ENCODE measurements at places on chromosomes 11 and 22.
A peak's percentile ranks its signal among the peaks of the same experiment; 100 is the strongest.

- no peak for DNase-seq
These were observed 87.7 kb upstream of the OPCML start for GRCh38 chr11:133619973-133620372.

GRCh38 chr11:61375761-61376108, 13.6 kb downstream of the TMEM138 start:
- no peak for DNase-seq

- peak; percentile 8 for DNase-seq
These were observed 212.4 kb upstream of the SESN3 start for GRCh38 chr11:95443386-95443785.

GRCh38 chr11:97072420-97072819, 682.6 kb downstream of the JRKL start:
- no peak for DNase-seq

DNA sequence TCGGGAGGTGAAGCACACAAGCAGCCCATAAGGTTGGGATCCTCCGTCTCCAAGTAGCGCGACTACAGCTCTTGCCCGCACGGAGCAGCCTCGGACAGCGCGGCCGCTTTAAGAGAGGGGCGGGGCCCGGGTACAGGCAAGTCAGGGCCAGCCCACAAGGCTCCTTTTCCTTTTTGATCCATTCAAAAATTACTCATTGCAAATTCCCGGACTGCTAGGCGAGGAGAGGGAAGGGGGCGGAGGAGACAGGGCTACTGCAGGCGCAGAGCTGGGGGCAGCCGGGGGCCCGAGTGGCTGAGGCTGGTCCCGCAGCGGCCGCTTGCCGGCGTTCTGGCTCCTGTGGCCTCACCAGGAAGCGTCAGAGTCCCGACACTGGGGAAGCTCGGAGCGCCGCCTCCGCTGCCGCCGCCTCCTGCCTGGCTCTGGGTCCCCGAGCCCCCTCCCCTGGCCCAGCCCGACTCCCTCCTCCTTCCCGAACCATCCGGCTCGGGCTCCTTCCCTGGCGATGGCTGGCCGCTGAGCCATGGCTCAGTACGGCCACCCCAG, at the start of gene UBASH3B:
TSS of gene UBASH3B (plus strand) at position 196 of the 546 bp plus-strand sequence. CDS start at position 524, 328 bp downstream.
- peak; percentile 56 for DNase-seq

GRCh38 chr22:19527321-19527721, 3.1 kb upstream of the CLDN5 start:
- no peak for DNase-seq

GRCh38 chr11:3092603-3093141, 35.4 kb upstream of the CARS1 start:
- DNase-seq, result no peak

DNA sequence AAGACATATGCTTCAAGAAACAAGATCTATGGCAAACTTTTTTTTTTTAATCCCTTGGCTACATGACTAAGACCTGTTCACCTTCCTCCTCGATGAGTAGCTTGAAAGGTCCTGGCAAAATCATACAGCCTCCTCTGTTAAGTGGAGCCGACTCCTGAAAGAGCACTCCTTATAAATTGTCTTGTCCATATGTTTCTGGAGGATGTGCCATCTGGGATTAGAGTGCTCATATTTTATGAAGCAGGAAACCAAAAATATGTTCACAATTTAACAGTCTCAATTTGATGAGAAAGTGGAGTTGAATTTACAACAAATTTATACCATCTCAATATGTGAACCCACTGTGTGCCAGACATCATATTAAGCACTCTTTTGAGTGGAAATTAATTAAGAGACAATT, 912.1 kb upstream of the FAT3 start:
- no peak for DNase-seq

GRCh38 chr11:18581825-18582224, 6.7 kb downstream of the UEVLD start:
- no peak for DNase-seq

GRCh38 chr11:975827-976226, 50.2 kb downstream of the AP2A2 start:
- DNase-seq, result no peak

GRCh38 chr22:42720263-42721044, at the start of gene A4GALT:
Gene A4GALT, minus strand, starts transcription at chr22:42720870. Its CDS starts 26,919 bp downstream, at chr22:42693951.
- DNase-seq, result no peak

DNA sequence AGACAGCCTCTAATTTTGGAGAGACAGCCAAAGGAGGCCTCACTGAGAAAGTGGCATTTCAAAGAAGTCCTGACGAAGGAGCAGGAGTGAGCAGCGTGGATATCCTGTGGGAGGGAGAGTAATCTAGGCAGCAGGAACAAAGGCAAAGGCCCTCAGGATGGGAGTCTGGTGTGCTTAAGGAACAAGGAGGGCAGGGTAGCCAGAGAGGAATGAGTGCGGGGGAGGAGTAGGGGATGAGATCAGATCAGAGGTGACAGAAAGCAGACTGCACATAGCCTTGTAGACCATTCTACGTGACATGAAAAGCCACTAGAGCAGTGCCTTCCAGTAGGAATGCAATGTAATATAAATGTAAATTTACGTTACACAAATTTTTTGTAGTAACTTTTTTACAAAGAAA, 5.6 kb downstream of the SLC36A4 start:
- no peak for DNase-seq

- DNase-seq, result no peak
These were observed 8.6 kb upstream of the TMPRSS6 start for GRCh38 chr22:37118083-37118482.

DNA sequence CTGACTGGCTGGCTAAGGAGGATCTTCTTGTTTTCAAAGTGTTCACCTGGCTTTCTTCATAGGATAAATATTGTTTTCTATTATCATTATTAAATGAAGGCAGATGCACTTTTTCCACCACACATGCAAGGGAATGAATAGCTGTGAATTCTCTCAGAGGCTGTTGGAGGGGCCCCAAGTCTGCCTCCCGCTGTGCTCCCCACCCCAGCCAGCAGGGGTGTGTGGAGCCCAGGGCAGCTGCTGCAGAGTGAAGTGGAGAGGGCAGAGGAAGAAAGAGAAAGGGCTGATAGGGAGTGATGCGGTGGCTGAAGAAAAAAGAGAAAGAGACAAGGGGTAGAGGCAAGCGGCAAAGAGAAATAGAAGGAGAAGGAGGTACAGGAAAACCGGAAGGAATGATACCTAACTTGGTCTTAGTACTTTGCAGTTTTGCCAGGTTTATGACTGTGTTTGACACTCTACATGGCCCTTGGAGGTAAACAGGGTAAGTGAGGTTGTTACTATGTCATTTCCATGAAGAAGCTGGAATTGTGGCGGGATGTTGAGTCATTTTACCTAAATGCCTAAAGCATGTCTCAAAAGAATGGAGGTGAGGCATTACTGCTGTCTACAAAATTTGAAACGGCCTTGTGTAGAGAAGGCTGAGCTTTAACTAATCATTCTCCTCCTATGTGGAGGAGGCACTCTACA, 145.7 kb upstream of the B3GAT1 start:
- no peak for DNase-seq

Data from stimulated activated CD4-positive, alpha-beta T cell treated with anti-CD3 and anti-CD28 coated beads, Interleukin-1b, Interleukin-23, amount 100 ng/mL, for 4 hours (primary cell).